ENCODE measurements at places on chromosomes 4 and X.

DNA sequence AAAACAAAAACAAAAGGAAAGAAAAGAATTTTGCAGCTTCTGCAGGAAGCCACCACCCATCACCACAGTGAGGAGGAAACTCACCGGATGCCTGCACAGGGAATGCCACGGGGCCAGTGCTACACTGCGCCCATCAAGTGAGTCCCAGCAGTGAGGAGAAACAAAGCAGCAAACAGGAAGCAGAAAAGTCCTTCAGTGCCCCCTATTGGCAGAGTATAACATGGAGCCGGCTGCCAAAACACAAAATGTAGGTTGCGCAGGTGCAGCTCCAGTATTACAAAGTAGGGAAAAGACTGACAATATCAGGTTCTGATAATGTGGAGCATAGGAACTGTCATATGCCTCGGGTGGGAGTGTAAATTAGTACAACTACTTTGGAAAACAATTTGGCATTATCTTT, 23.3 kb upstream of the SCML2 start:
- DNase-seq = no peak

DNA sequence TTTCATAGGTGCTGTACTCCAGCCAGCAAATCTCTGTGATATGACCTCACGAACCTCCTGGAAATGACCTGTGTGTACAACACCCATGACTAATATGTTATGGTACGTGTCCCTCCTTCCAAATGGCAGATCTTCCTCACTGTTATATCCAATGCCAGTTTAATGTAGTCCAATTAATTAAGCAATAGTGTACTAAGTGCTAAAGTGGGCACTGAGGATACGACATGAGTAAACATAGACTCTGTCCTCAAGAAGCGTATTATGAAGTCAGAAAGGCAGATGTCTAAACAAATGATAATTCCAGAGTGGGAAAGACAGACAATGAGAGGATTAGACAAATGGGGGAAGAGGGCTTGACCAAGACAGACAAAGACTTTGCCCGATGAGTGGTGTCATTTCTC, 33.9 kb downstream of the GPRIN3 start:
- no peak for DNase-seq

DNA sequence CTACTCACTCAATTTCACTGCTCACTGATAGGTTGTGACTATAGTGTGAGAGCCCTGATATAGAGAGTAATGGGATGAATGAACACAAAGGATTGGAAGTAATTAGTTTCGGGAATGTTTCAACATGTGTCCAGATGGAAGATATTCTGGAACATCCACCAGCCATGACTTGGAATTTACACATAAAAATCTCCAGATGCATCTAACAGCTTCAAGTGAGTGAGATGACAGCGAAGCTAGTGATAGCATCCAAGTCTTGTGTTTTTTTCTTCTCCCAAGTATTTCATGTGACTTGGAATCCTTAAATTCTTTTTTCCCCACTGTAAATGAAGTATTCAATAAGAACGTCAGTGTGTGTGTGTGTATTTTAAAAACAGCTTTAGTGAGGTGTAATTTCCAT, 82.1 kb downstream of the CLDN34 start:
- no peak for DNase-seq

DNA sequence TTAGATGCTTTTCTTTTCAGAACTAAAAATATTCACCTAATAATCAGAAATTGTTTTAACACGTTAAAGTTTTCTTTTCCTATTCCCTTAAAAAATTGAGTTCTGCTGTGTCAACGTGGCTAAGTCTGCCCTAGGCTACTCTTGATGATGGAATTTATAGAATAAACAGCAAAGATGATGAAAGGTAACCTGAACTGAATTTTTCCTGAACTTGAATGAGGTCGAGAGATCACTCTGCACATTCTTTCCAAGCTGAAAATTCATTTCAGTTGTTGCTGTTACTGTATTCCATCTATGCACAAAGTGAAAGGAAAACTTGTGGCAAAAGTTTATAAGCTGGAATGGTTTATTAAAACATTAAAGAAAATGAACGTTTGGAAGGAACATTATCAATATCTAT, 245.9 kb upstream of the GIMD1 start:
- no peak for DNase-seq

DNA sequence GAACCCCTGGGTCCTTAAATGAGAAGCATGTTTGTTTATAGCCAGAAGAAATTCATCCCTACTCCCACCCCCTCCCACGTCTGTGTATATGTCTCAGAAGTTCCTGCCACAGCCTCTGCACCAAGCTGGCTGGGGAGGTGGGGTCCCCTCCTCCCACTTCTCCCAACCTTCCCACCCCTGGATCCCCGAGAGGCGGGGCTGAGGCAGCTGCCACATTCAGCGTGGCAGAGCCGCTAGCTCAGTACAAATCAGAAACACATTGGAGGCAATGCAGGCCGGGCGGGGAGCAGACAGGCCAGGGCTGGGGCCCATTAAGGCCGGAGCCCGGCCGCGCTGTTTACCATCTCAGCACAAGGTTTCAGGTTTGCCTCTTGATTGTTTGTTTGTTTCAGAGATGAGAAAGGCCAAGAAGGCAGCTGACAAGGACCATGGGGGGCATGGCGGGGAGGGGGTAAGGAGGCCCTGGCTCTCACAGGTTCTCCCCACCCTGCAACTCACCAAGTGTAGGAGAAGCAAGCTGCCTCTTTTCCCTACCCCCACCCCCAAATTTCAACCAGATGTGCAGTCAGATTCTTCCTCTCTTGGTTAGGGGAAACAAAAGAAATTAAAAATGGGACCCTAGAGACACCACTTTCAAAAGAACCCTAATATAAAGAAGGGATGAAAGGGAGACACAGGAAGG, 22.3 kb downstream of the PJA1 start:
- DNase-seq = no peak

DNA sequence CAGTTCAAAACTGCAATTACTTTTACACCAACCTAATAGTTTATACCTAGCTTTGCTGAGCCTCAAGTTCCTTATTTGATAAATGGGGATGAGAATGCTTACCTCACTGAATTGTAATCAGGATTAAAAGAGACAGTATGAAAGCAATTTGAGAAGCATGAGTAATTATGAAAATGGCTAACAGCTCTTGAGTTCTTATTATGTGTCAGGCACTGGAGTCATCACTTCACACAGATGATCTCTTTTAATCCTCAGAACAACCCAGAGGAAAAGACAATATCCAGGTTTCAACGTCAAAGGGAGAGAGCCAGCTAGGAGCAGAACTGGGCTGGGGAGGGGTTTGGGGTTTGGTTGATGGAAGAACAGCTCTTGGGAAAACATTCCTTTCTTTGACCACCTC, 221.0 kb upstream of the NWD2 start:
- no peak for DNase-seq

- no peak for DNase-seq
Observed at GRCh38 chr4:105751718-105752299, 43.2 kb downstream of the GSTCD start.

- DNase-seq = no peak
Observed at GRCh38 chr4:40265910-40266274, 69.1 kb downstream of the RHOH start.

GRCh38 chr4:133802359-133803140, 399.0 kb downstream of the PABPC4L start:
- DNase-seq = no peak

DNA sequence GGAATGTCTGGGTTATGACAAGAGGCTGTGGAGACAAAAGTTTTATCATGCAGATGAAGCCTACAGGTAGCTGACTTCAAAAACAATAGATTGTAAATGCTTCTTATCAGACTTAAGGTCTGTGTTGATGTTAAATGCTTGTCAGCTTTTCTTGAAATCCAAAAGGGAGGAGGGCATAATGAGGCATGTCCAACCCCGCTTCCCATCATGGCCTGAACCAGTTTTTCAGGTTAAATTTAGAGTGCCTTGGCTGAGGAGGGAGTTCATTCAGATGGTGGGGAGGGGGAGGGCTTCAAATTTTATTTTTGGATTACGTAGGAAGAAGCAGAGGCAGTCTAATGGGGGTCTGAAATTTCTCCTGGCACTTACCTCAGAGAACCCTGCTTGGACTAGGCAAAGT, 207.7 kb upstream of the HDX start:
- DNase-seq = no peak

DNA sequence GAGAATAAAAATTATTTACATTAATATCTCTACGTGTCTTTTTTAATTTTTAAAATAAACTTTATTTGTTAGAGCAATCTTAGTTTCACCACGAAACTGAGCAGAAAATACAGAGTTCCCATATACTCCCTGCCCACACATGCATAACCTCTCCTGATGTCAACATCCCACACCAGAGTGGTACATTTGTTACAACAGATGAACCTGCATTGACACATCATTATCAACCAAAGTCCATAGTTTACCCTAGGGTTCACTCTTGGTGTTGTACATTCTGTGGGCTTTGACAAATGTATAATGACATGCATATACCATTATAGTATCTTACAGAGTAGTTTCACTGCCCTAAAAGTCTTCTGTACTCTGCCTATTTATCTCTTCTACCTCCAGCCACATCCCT, 110.6 kb upstream of the OTUD4 start:
- no peak for DNase-seq

- DNase-seq = no peak
Observed at GRCh38 chr4:76993787-76994641, 44.5 kb downstream of the SEPTIN11 start.

DNA sequence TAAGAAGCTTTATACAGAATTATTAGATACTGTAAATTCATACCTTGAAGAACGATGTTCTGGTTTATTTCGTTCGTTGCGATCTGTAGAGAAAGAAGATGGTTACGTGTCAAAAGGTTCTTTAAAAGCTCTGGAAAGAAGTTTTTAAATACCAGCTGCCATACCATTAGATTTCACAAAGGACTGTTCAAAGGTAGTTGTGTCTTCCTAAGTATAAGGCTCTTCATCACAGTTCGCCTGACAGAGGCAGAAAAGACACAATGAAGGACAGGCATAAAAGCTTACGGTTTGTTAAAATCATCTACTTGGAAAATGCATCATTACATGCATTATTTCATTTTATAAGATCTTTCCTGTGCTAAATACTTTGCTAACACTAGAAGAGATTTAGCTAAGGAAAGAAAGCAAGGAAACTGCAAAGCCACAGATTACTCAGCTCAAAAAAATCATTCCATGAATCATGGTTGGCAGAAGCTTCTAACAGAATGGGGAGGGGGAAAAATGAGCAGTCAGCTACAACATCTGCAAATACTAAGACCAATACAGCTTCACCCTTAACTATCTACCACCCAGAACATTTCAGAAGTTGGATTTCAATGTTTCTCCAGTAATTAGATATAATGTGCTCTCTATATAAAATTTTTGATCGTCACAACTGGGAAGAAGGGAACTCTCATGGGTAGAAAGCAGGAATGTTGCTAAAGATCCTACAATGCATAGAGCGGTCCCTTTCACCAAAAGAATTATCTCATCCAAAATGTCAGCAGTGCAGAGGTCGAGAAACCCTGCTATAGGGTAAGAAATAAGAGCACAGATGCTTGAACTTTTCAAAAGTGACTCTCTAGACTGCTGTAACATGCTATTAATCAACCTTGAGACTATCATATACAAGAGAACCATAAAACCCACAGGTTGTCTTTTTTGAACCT, 50.7 kb upstream of the PRSS48 start:
- no peak for DNase-seq

GRCh38 chr4:77393996-77394395, 211.6 kb upstream of the CXCL13 start:
- no peak for DNase-seq

DNA sequence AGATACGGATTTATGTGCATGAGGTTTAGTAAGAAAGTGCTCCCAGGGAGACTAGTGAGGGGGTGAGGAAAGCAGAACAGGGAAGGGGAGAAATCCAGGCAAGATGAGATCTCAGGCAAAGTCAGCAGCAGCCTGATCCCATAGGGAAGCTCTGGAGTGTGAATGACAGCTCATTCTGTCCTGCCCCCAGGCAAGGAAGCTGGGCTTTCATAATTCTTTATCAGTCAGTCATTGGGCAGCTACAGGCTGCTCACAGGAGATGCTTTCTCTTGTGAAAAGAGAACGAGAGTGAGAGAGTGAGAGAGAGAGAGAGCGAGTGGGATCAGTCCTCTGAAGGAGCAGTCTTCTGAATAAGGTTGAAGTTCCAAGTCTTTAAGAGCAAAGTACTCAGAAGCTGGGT, 48.1 kb downstream of the SRPX start:
- DNase-seq = no peak

- no peak for DNase-seq
Observed at GRCh38 chr4:180164799-180165198, 2078.4 kb upstream of the TENM3 start.

DNA sequence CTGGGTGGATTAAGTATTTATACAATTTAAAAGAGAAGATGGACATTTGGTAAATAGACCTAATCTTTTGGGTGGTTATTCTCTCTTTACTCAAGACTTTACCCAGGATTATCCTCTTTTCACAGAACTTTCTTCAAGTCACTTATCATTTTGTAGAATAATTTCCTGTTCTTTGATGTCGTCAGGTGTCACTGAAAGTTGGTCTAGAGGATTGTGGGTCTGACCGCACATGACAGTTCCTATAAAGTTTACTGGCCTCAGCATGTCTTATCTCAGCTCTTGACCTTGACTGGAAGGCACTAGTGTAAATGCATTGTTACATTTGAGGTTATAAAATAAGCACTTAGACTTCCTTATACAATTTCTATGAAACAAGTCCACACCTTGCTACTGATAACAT, 139.9 kb upstream of the SLC4A4 start:
- no peak for DNase-seq

DNA sequence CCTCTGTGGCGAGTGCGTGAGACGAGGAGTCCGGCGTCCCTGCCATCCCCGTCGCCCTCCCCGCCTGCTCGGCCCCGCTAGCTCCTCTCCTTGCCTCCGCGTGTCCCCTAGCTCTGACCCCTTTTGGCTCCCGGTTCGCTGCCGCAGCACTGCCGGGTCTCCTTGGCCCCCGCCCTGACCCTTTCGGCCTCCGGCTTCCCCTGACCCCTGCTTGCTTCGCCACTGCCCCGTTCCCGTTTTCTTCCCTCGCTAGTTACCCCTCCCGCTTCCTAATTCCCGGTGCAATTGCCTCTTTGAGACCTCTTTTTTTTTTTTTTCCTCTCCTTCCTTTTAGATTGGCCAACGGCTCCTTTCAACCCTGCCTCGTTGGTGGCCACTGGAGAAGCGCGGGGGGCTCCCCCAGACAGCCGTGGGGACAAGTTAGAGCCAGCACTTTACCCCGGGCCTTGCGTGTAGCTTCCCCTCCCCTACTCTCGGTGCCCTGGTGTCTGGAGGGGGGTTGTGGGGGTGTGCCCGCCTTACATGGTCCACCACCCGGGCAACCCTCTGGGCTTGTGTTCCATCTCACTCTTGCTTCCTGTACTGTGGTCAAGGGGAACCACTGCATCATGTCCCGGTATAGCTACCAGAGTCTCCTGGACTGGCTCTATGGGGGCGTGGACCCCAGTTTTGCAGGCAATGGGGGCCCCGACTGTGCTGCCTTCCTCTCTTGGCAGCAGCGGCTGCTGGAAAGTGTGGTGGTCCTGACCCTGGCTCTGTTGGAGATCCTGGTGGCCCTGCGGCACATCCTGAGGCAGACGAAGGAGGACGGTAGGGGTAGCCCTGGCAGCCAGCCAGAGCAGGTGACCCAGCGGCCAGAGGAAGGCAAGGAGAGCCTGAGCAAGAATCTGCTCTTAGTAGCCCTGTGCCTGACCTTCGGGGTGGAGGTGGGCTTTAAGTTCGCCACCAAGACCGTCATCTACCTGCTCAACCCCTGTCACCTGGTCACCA, 548 bp downstream of the TMEM164 start:
- DNase-seq = no peak
